ENCODE measurements at places on chromosomes 2 and 18.

DNA sequence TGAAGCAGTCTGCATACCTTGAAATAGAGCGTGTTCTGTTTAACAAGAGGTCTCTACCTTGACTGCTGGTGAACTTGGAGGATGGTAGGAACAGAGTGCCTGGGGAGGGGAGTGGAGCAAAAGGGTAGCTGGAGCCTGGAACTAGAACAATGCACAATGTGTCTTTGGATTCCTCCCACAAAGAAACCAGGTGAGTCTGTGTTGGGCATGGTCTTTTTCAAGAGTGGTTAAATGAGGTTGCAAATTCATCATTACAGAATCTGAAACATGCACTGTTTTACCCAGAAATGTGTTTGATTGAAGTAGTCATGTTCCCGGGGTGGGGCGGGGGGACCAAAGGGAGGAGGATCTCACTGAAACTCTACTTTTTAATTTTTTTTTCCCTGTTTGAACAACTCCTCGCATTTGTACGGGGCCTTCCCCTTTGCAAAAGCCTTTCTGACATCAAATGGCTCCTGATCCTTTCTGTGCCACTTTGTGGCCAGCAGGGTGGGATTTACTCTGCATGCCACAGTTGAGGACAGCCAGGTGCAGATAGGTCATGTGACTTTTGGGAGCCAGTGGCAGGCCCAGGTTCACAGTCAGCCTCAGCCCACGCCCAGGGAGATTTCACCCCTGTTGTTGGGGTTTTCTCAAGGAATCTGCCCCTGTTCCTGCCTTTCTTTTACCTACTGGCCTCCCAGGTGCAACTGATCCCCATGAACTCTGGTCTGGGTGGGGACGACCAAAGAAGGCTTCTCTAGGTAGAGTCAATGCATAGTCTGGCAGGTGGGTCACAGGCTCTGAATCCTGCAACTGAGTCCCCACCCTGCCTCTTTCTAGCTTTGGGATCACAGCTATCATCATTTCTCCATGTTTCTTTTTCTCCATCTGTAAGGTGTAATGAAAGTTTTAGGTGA is 28.2 kb downstream of the MYCN start:
- DNase-seq, result no peak

GRCh38 chr2:16464641-16465040 is 201.0 kb downstream of the CYRIA start:
- no peak for DNase-seq

DNA sequence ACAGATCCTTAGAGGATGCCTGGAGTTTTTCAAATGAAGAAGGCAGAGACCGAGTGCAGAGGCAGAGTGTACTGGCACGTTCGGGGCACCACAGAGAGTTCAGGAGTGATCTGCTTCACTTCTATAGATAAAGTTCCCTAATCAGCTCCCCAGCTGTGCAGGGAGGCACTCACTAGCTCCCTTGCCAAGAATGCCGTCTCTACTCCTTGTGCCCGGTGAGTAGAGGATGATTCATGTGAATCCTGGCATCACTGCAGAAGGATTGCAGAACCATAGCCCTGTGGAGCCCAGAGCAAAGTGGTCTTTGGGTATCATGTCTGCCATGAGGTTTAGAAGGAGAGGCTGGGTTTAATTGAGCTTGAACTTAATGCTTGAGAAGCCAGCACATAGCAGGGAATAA is 510.1 kb upstream of the RAB6C start:
- DNase-seq, result no peak

- peak; percentile 94 for DNase-seq
Observed at GRCh38 chr18:13726232-13726971, at the start of the genes FAM210A and RNMT. FAM210A (minus strand) TSS chr18:13726558; CDS start chr18:13682077, 44,481 bp downstream. RNMT (plus strand) TSS chr18:13726673; CDS start chr18:13731518, 4,845 bp downstream.

DNA sequence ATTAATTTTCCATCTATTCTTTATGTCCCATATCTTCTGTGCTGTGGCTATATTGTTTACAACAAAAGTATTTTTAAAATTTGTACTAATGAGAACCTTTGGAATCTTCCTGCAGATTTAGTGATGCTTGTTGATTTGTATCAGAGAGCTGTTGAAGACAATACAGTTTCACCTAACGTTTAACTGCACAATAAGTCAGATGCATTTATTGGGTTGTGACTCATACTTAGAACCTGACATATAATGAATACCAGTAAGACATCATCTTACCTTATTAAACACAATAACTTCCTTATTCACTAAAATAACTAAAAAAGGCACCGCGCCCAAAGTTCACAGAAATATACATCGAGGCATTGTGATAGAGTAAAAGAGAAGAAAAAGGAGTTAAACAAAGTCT is 43.8 kb upstream of the IL1R1 start:
- DNase-seq, result no peak

- no peak for DNase-seq
Observed at GRCh38 chr2:239261796-239262483, 138.9 kb downstream of the HDAC4 start.

DNA sequence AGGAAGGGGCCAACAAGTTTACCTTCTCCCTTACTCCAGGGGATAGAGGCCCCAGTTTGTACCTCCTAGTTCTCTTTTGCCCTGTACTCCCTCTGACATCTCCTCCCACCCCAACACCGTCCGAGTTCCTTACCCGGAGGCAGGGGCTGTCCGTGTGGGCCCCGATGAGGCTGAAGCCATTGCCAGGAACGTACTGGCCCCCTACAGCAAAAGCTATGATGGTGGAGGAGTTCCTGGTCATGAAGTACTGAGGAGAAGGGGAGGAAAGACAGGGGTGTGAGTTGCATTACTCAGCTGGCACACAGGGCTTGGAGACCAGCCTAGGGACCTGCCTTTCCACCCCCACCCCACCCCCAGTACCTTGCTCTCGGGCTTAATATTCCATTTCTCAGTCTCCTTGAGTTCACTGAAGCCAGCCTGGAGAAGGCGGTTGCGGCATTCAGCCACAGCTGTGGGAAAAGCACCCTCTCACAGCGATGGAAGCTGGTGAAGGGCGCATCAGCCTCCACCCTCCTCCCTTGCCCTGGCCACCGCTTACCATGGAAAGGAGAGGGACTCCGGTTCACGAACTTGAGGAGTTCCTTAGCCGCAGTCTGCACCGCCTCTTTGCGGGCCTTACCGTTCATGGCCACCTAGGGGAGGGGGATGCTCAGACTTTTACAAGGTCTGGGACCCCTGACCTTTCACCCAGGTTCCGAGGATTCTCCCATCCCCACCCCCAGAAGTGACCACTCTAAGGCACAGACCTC is 1.0 kb downstream of the DNPEP start:
- no peak for DNase-seq

DNA sequence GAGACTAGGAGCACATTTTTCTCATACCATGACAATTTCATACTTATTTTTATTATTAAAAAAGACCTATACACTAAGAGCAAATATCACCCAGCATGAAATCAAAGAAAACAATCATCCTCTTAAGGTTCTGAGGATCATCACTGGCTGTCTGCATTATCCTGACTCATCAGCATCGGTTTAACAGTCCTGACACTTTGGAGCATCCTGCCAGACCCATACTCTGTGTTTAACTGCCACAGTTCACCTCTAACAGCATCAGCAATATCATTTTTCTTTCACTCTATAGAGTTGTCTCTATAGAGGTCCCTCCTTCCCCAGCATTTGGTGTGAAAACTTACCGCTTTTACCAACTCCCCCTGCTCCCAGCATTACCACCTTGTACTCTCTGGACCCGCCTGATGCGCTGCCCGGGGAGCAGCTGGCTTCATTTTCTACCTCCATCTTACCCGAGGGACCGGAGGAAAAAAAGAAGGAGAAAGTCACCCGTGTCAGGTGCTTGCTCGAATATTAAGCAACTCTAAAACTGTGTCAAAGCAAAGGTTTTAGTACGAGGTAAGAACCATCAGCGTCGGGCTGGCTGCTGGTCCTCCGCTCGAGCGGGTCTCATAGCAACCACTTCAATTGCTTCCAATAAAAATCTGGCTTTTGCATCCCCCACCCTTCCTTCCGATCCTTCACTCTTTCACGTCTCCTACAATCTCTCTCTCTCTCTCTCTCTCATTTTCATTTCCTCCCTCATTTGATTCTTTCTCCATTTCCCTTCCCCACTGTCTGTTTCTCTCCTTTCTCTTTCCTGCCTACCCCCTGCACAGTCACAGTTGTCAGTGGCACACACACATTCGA is at the start of gene RIT2:
Gene RIT2 (minus strand): TSS at position 610 of the 846 bp plus-strand sequence.
- no peak for DNase-seq

- peak; percentile 67 for DNase-seq
Observed at GRCh38 chr2:30147715-30148610, 1.2 kb downstream of the YPEL5 start.

DNA sequence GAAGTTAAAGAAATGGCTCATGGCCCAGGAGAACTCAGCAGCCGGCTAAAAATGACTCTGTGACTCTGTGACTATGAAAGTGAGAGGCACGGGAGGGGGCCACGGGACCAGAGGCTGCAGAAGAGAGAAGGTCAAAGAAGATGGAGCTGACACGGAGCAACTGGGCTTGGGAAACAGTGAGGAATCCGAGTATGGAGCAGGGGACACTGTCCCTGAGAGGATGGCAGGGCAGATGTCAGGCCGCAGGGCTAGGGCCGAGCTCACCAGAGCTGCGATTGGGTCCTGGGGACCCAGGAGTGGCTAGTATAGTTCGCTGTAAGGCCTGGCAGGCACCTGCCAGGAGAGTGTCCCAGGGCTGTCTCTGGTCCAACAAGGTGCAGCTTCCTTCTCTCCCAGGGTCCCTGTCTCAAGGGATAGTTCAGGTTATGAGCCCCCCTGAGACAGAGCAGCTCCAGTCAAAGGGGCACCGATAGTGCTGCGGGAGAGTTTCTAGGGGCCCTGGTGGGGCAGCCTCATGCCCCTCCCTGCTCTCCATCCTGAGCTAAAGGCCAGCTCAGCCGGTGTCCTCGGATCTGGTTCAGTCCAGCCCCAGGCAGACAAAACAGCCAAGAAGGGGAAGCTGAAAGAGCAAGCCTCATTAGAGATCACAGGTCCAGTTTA is 42.7 kb downstream of the CIB4 start:
- no peak for DNase-seq

DNA sequence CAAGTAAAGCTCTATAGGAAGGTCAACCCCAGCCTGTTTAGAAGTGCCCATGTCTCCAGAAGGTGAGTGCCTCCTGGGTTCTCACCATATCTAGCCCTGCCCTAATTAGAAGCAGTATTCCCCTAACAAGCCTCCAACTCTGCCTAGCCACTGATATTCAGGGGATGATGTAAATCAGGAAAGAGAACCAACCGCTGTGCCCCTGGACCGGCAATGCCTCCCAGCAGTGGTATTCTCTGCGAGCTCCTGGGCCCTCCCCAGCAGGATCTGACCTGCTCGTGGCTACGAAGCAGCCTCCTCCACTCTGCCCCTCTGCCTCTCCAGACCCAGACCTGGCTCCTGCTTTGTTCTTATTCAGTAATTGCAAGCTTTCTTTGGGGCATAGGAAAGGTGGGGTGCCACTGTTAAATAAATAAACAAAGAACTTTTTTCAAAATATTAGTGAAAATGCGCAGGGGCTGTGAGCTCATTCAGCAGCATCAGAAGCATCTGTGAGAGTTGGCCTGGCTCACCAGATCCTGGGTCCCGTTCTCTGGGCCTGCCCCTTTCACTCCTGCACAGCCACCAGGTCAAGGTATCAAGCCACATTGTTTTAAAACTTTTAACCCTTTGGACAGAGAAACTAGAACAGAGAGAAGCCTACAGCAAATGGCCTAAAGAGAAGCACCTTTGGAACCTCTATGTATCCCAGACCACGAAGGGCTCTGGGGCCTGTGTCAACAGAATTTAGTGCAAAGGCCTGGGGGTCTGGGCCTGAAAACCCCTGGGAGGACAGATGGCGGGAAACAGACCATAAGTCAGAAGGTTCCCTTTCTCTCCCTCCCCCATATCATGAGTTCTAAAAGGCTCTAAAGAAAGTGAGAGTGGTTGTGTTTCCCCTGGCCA is 11.9 kb downstream of the MREG start:
- DNase-seq, result no peak

DNA sequence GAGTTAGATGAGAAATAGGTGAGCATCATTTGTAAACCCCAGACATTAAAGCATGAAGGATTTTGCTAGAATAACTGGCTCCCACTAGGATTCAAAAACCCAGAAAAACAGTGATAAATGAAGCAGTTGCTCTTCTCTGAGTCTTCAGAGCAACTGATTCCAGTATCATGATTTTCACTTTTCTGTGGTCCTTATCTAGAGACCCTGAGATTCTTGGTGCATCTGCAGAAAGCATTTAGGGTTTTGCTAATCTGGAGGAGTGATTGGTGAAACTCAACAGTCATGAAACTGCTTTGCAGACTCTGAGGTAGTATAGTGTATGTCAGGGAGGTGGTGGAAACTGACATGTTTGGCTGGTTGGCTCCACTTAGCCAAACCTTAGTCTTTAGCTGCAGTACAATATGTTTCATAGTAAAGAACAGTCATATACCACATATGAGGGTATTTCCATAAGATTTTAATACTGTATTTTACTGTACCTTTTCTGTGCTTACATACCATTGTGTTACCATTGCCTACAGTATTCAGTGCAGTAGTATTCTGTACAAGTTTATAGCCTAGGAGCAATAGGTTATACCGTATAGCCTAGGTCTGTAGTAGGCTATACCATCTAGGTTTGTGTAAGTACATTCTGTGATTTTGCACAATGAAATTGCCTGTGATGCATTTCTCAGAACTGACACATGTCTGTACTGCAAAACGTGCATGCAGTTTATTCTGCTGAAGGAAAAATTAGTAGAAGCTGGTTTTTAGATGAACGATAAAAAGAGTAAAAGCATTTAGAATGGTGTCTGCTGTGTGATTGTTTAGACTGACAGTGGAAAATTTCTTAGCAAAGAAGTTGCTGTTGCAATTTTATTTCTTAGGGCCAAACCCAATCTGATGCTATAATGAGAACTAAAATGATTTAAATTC is 23.8 kb downstream of the EML4 start:
- DNase-seq, result no peak

DNA sequence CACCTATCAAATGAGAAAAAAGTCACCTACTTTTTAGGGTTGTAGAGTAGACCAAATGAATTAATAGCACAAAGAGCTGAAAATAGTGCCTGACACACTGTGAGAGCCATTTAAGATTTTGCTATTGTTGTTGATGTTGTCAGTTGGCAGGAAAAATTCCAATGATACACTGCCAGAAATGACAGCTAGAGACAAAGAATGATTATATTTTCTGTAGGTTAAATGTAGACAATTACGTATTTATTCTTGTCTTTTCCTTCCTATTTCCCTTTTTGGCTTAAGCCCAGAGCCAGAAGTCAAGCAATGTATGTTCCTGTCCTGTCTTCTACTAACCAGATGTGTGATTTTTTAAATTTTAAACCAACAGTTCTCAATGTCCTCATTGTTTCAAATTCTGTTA is 17.2 kb downstream of the NRXN1 start:
- no peak for DNase-seq

GRCh38 chr2:190578158-190579057 is 43.9 kb upstream of the NEMP2 start:
- no peak for DNase-seq
